Midbrain (tissue), 1 donor: ENCODE measurements at places on chromosomes 4 and X.
A peak's percentile ranks its signal among the peaks of the same experiment; 100 is the strongest.

DNA sequence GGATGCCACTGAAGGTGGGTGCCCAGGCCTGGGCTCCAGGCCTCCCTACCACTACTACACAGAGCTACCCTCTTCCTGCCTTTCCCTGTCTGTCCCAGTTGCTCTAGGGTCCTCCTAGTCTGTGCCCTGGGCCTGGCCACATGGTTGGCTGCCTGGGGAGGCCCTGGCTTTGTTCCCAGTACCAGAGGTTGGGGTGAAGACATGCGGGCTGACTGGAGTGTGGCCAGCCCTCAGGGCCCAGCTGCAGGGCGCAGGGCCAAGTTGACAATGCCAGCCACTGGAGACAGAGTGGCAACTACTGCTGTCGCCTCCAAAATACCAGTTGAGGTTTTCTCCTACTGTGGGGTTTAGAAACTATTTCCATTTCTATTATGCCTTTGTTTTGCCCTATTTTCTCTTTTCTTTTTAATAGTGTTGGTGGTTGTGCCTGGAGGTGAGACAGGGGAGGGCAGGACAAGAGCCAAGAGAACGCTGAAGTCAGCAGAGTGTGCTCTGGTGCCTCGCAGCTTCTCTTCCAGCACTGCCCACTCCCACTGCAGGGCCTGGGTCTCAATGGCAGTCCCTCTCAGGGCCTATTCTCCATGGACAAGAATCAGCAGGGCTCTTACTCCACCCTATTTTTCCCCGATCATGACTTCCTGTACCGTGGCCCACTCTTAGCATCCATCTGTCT lies 32.2 kb upstream of the XPNPEP2 start:
- DNase-seq, result peak; percentile 89

DNA sequence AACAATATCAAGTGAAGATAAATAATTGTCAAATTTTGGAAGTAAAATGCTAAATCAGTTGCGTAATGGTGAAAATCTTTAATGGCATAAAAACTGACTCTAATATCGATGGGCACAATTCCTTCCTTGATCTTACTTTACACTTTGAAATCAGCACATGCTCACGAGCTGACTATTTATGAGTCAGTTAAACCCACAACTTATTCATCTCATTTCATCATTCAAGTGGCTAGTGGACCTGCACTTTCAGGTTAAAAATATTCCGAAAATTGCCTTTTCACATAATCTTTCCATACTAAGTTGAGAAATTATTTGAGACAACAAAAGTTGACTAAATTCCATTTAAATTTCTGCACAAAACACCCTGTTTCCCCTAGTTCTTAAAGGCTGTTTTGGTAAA lies 582.1 kb upstream of the TENM3 start:
- DNase-seq, result no peak

DNA sequence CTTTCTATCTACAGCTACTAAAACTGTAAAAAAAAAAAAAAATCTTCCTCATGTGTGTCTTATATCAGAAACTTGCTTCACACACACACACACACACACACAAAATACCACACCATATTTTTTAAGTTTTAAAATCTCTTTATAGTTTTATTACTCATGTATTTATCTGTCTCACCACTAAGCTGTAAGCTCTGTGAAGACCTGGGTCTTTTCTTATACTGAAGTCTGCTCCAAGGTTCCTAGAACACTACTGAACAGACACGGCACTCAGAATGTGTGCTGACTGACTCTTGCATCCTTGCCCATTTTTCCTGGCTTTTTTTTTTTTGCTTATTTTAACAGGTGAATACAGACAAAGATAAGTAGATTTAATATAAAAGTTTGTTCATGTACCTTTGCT lies 135.6 kb upstream of the CXXC4 start:
- no peak for DNase-seq

GRCh38 chrX:24648495-24648894 lies 1.3 kb upstream of the PCYT1B start:
- DNase-seq, result no peak

DNA sequence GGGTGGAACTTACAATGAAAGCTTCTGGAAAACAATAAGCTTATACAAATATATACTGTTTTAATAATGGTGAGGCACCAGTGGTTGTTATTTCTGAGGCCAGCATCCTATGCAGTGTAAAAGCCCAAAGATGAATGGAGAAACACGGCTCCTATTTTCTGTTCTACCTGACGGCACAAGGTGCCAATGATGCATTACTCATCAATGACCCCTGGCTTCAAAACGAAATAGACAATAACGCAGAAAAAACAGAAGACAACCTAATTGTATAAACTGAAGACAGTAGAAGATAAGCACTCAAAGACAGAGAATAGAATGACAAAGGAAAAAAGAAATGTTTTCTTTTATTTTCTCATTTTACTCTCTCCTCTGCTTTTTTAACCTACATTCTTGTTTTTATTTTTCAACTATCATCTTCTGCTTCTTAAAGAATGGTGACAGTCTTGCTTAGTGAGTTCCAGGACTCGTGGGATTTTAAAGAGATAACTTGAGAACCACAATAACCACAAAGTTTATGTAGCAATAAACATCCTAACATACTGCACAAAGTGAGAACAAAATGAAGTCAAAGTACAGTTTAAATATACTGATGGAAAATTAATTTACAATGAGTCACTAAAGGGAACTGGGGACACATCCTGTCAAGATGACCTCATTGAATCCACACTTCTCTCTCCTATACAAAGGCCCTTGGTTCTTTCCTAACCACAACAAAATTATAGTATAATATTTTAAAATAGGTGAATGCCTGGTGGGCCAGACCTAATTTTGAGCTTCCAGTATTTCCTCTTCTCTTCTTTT lies 169.8 kb downstream of the BTC start:
- DNase-seq, result no peak

DNA sequence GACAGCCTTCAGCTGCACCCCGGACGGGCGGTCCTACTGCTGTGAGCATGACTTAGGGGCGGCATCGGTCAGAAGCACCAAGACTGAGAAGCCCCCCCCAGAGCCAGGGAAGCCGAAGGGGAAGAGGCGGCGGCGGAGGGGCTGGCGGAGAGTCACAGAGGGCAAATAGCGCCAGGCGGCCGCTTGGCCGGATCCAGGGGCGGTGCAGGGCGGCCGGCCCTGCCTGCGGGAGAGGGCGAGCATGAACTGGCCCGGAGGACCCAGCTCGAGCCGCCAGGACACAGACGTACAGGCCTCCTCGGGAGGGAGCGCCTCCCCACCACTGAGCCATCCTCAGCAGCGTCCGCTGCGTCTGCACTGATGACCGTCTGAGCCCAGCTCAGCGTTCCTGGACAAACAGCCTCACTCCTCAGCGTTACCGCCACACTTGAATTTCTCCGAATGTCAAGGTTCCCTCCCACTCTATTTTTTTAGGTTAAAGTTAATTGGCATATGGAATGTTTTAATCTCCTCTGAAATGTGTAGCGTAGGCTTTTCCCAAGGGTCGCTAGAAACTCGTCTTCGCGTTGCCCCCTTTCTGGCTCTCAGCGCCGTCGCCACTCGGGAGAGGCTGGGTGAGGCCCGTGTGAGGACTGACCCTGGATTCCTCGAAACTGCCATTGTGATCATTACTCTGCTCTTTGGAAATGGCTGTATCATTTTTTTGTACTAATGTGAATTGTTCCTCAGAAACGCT lies 29.9 kb downstream of the NELFA start:
- DNase-seq, result no peak

DNA sequence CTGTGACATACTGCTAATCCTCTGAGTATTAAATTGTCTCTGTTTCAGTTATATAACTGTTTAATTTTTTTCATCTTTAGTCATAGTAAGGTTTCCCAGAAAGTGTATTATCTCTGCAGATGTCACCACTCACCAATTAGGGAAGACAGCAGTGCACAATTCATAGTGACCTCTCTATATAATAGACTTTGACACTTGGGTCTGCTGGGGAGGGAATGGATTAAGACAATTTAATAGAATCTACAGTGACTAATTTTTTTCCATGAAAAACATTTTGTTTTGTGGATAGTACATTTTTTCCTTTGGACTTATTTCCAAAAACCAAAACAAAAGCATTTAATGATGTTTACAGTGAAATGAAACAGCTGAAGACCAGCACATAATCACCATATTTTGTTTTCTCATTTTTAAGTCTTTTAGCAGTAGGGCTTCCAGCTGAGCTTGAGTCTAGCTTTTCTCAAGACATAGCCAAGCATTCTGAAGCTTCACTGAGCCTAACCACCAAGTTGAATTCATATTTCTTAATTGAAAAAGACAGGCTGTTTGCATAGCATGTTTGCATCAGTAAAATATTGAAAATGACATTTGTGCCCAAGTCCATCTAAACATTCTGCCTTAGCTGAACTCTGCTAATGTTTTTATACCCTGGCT lies 69.5 kb downstream of the PCDH19 start:
- no peak for DNase-seq
